ENCODE measurements at places on chromosomes 12 and 14.
A peak's percentile ranks its signal among the peaks of the same experiment; 100 is the strongest.

DNA sequence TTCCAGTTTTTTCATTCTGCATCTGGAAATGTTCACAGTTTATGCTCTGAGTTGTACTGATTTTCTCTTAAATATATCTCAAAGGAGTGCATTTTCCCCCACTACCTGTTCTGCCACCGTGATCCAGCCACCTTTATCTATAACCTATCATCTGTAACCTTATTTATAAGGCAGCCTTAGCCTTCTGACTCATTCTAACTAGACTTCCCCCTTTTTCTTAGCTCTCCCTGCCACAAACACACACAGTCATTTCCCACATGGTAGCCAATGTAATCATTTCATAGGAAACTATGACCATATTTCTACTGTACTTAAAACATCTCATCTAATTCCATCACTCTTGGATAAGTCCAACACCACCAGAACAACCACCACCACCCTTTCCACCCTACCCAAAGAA, 10.8 kb upstream of the GYS2 start:
- peak; percentile 77 for DNase-seq

GRCh38 chr12:3257411-3257810, 180.2 kb downstream of the TSPAN9 start:
- no peak for DNase-seq

- no peak for DNase-seq
Observed at GRCh38 chr14:33404054-33404453, 465.4 kb downstream of the NPAS3 start.

GRCh38 chr14:60968099-60968498, 12.8 kb downstream of the TRMT5 start:
- DNase-seq = no peak

DNA sequence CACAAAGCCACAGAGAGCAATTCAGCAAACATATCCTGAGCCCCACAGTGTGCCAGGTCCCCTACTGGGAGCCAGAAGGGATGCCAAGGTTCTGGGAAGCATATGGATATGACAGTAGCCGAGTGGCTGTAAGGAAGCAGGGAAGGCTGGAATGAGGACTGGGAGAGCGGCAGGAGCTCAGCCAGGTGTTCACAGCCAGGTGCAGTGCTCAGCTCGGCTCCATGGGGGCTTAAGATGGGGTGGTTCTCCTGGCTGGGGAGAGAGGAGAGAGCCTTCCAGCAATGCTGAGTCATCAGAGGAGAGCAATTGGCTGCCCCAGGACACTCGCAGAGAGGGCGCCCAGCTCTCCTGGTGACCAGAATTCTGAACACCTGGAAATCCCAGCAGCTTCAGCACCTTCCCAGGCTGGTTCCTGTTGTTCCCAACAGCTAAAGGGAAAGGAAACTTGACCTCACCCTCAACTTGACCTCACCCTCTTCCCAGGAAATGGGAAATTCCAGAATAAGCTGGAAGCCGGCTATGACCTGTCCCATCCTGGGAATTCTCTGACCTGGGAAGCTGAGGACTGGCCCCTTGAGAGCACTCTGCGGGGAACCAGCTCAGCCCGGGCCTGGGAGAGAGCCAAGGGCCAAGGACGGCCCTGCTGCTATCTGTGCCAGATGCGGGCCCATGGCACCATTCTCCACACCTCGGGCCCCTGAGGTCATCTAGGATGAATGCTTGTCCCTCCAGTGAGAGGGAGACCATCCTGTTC, 34.6 kb downstream of the SLC6A12 start:
- DNase-seq = no peak

DNA sequence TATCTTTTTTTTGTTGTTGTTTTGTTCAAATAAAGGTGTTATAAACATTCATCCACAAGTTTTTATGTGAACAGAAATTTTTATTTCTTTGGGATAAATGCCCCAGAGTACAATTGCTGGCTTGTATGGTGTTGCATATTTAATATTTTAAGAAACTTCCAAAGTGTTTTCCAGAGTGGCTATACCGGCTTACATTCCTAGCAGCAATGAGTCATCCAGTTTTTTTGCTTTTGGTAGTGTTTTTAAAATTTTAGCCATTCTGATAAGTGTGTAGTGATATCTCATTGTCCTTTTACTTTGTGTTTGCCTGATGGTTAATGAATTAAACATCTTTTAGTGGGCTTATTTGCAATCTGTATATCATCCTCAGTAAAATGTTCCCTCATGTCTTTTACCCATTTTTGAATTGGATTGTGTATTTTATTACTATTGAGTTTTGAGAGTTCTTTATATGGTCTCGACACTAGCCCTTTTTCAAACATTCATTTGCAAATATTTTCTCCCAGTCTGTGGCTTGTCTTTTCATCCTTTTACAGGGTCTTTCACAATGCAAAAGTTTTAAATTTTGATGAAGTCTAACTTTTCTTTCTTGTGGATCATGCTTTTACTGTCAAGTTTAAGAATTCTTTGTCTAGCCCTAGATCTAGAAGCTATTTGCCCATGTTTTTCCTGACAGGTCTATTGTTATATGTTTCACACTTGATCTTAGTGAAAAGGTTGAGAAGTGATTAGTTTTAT, 29.5 kb downstream of the PPP4R4 start:
- no peak for DNase-seq

DNA sequence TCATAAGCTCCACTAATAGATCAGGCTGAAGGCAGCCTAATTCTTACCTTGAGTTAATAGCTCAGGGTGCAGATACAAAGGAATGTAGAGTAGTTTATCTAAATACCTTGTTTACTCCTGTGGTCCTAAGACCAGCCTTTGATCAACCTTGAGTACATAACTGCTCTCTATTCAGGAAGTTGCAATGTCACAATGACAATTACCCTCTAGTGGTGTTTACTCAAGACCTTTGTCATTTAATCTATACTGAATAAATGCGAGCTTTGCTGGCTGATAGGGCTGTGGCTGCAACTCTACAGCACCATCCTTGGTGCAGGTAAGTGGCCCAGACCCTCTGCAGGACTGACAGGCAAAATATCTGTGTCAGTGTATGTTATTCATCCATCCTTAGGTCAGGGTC, 282.7 kb downstream of the ATXN7L3B start:
- no peak for DNase-seq

- DNase-seq = no peak
Observed at GRCh38 chr12:49027846-49028555, 9.4 kb upstream of the PRKAG1 start.

- DNase-seq = peak; percentile 2
Observed at GRCh38 chr12:60415351-60415750, 819.5 kb downstream of the SLC16A7 start.

DNA sequence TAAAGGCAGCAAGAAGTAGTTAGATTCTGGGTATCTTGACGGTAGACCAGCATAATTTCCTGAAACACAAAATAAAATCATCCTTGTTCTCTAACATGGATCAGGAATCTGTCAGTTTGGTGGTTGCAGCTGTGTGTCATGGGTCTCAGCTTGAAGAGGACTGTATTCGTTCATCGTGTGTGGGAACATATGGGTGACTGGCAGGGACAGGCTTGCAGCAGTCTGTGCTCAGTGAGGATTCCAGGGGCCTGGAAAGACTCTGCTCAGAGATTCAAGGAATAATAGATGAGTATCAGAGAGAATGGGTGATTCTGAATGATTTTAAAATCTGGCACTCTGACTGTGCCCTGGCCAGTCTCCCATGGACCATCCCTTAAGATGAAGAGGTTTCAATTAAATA, 421.6 kb downstream of the APAF1 start:
- no peak for DNase-seq

DNA sequence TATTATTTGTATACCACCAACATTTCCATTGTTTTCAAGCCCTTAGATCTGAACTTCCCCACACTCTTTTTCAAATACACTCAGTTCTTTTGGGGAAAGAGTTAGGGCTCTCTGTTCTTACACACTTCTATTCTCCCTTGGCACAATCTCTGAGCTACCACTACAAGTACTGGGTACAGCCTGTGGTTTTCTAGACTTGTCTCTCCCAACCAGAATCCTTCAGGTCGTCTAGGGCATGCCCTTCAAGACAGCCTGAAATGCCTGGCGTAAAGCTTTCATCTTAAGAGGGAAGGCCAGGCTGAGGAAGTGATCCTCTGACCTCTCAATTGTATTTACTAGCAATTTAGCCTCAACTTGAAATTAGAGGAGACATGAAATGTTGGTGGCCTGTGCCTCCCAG, 1442.0 kb downstream of the AACS start:
- DNase-seq = no peak

GRCh38 chr14:99589031-99589441, 15.0 kb downstream of the CCDC85C start:
- no peak for DNase-seq

DNA sequence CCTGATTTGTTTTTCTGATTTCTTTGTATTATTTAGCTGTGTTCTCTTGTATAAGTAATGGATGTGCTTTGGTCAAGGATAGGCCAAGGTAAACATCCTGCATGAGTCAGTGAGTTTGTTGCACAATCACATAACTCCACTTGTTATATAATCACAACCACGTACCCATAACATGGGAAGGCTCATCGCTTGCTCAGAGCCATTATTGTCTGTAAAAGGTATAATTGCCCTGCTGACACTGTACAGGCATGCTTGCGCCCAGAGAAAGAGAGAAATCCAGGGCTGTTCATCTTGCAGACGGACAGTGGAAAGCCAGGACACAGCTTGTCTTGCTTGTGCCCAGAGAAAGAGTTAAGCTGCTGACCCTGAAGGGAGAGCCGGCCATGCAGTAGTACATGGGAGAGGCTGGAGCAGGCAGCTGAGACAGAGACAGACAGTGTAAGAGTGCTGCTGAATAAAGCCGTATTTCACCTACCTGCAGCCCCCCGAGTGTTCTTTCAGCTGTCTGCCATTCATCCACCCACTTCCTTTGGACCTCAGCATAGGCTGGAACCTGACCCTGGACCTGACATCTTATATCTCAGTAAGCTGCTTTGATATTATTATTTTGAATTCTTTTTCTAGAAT, 174.7 kb upstream of the DAAM1 start:
- DNase-seq = no peak

GRCh38 chr14:35669782-35670181, 135.8 kb downstream of the INSM2 start:
- no peak for DNase-seq

GRCh38 chr14:89841851-89842250, 112.7 kb downstream of the EFCAB11 start:
- DNase-seq = no peak

DNA sequence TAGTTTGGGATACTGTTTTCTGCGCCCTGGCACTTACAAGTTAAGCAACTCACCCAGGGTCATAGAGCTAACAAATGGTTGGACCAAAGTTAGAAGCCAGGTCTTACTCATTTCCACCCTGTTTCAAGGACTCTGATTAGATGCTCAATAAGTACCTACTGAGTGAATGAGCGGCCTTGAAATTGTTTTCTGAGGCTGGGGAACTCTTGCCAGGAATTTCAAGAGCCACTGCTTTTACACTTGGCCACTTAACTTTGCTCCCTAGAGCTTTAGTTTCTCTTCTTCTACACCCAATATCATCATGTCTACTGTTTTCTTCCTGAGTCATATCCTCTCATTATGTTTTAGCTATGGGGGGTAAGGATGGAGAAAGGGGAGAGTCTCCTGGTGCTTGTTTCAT, 431.6 kb downstream of the ZFP36L1 start:
- DNase-seq = no peak

- peak; percentile 37 for DNase-seq
Observed at GRCh38 chr12:125038976-125039625, 26.1 kb upstream of the AACS start.

- no peak for DNase-seq
Observed at GRCh38 chr14:53807108-53807507, 149.5 kb downstream of the BMP4 start.

DNA sequence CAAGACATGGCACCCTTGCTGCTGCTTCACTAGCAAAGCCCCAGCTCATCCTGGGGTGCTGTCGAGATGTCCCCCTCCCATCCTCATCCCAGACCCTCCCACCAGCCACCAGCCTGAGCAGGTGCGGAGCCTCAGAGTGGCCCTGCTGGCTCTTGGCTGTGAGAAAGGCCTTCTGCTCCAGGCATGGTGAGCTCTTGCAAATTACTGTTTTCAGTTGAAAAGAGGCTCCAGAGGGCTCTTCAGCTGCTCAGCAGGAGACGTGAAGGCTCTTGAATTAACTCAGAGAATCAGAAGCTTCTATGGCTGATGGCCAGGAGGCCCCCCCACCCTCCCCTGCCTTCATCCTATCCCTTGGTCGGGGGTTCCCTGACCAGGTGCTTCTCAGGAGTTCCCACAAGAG, 44.1 kb downstream of the WSCD2 start:
- no peak for DNase-seq

- no peak for DNase-seq
Observed at GRCh38 chr12:131066886-131067490, 113.3 kb downstream of the ADGRD1 start.

GRCh38 chr12:131773582-131774221, 54.5 kb upstream of the MMP17 start:
- no peak for DNase-seq

GRCh38 chr14:104121142-104121541, 17.2 kb upstream of the KIF26A start:
- DNase-seq = no peak

- peak; percentile 37 for DNase-seq
Observed at GRCh38 chr14:69259527-69260189, at the start of gene GALNT16. Gene GALNT16 (plus strand): TSS chr14:69260158. CDS start chr14:69260291, 133 bp downstream.

GRCh38 chr14:69879175-69880043, at the start of gene SMOC1:
Gene SMOC1 (plus strand): TSS chr14:69879416. CDS start chr14:69879679, 263 bp downstream.
- DNase-seq = peak; percentile 37

DNA sequence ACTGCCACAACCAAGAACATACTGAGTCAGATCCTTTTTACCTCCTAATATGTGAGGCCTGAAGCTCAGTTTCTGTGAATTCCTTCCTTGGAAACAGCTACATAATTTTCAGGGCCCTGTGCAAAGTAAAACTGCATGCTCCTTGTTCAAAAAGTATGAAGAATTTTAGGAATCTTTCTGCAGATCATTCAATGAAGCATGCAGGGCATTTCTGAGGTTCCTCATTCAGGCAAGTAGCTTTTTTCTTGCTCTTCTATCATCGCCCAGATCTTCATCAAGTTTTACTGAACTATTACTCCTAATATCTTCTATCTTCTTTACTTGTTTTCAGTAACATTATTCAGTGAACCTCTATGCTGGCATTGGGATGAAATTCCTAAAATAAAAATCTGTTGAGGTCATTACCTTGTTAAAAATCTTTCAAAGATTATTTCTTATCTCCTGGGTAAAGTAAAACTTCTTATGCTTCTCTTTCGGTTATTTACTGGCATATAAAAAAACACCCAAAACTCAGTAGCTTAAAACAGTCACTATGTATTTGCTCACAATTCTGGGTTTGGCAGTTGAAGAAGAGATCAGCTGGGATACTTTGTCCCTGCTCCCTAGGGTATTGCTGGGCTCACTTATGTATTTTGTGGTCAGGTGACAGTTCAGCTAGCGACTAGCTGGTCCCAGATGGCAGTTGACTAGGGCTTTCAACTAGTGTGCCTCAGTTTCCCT, 42.6 kb upstream of the KRR1 start:
- DNase-seq = no peak

GRCh38 chr14:105028251-105028927, 7.5 kb upstream of the CDCA4 start:
- DNase-seq = no peak

Measured in hematopoietic multipotent progenitor cell treated with erythropoietin and hydrocortisone succinate and interleukin-3 and kit ligand, for 4 days (in vitro differentiated cells).